ENCODE measurements at places on chromosomes 3 and 15. TPM values are rescaled to one million over a fixed set of nuclear protein-coding genes. Genes with fewer than 3 reads are reported as not detected.

SCAPER gene
- 5.4 TPM for total RNA-seq

CLDN18 gene
- total RNA-seq: not detected

MNS1 gene
- 1.7 TPM for total RNA-seq

FAM98B gene
- total RNA-seq: 14.6 TPM

ERICH6 gene
- not detected for total RNA-seq

IFT57 gene
- total RNA-seq: 44.4 TPM

DISP2 gene
- total RNA-seq: 0.65 TPM

SNTN gene
- total RNA-seq: not detected

TARS3 gene
- total RNA-seq: 8.0 TPM

MED12L gene
- total RNA-seq: 0.35 TPM

CYP1A2 gene
- not detected for total RNA-seq

CPNE9 gene
- total RNA-seq: not detected

CCR8 gene
- total RNA-seq: not detected

LHFPL4 gene
- total RNA-seq: not detected

PTX3 gene
- 0.32 TPM for total RNA-seq

TEX9 gene
- 4.9 TPM for total RNA-seq

SIDT1 gene
- total RNA-seq: 0.11 TPM

CLDN16 gene
- not detected for total RNA-seq

PLD1 gene
- total RNA-seq: 7.7 TPM

SLC7A14 gene
- 0.04 TPM for total RNA-seq

CTXND1 gene
- total RNA-seq: not detected

SLITRK3 gene
- not detected for total RNA-seq

MESP2 gene
- total RNA-seq: 0.88 TPM

TMA7 gene
- 417 TPM for total RNA-seq

GOLGA6L9 gene
- 3.8 TPM for total RNA-seq

XCR1 gene
- not detected for total RNA-seq

CCDC33 gene
- total RNA-seq: not detected

SERINC4 gene
- 0.04 TPM for total RNA-seq

SAMMSON gene
- total RNA-seq: not detected

FSTL1 gene
- total RNA-seq: 86.4 TPM

AADACL2 gene
- total RNA-seq: not detected

B3GALNT1 gene
- 9.0 TPM for total RNA-seq

SENP7 gene
- 6.4 TPM for total RNA-seq

USP3 gene
- total RNA-seq: 26.3 TPM
